ENCODE measurements at places on chromosomes 5 and 9. TPM values are rescaled to one million over a fixed set of nuclear protein-coding genes. Genes with fewer than 3 reads are reported as not detected.

IFNA21 gene
- total RNA-seq, result not detected

IFNK gene
- not detected for total RNA-seq

C5orf46 gene
- not detected for total RNA-seq

BTNL3 gene
- total RNA-seq, result not detected

CDKN2B-AS1 gene
- total RNA-seq, result 1.9 TPM

FOXD4 gene
- total RNA-seq, result 0.25 TPM

ELOVL7 gene
- 0.38 TPM for total RNA-seq

CETN3 gene
- 9.9 TPM for total RNA-seq

TLR4 gene
- 211 TPM for total RNA-seq

C5orf58 gene
- total RNA-seq, result not detected

Measured in bladder microvascular endothelial cell (primary cell).